SIG-M5 (cell line): ENCODE measurements at places on chromosomes 13 and 19.

DNA sequence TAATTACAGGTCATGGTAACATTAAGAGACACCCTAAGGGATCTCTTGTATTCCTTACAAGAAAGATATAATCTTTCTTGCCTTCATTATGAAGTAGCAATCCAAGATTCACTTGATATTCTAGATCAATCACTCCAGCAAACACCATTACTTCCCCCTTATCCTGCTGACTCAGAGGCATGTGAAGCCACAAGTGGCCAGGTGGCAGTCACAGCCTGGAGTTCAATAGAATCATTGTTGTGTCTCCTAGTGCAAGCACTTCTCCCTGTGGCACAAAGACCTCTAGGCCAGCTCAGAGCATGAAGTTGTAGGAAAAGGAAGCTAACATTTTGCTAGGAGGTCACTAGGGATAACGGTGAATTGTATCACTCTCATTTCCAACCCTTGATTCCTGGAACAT, 864.3 kb upstream of the ATXN8OS start:
- no peak for DNase-seq

GRCh38 chr19:1624458-1624857, 19.2 kb upstream of the UQCR11 start:
- DNase-seq, result no peak

DNA sequence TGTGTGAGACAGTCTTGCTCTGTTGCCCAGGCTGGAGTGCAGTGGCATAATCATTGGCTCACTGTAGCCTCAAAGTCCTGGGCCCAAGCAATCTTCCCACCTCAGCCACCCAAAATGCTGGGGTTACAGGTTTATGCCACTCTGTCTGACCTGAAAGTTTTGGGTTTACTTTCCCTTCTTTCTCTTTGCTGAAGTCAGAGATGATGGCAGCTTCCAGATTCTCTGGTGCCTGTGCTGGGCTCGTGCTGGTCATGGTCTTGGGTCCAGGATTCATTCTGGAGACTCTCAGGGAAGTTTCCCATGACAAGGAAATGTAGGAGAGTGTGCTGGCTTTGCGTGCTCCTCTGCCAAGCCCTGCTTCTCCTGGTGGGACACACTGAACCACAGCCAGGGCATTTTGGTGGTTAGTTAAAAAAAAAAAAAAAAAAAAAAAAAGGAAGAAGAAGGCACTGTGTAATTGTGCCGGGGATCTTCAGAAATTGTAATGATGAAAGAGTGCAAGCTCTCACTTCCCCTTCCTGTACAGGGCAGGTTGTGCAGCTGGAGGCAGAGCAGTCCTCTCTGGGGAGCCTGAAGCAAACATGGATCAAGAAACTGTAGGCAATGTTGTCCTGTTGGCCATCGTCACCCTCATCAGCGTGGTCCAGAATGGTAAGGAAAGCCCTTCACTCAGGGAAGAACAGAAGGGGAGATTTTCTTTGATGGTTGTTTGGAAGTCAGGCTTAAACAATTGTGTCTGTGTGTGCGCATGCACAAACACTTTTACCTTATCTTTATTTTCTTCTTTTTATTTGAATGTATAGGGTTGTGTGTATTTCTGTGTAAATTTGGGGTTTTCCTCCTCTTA, at the start of gene ALOX5AP:
TSS of gene ALOX5AP (plus strand) at position 519 of the 847 bp plus-strand sequence. CDS start at position 582, 63 bp downstream.
- peak; percentile 86 for DNase-seq

GRCh38 chr19:46984077-46985010, 35.3 kb upstream of the NPAS1 start:
- DNase-seq, result no peak

DNA sequence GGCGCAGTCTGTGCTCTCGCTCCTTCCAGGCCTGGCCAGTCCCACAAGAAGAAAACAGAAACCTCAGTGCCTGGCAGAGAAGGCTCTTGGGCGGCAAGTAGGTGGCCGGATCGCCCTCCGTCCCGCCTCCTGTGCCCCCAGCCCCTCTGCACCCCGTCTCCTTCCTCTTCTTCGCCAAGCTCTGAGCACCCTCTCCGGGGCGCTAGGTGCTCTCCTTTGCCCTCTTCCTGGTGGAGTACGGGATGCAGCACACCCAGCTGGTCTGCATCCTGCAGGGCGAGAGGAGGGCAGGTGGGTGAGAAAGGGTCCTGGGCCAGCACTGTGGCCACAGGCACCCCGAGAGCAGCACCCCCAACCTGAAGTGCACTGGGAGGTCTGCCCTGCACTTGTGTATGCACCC, 17.3 kb downstream of the C13orf46 start:
- DNase-seq, result no peak

- DNase-seq, result no peak
These were observed 2.0 kb downstream of the PTBP1 start for GRCh38 chr19:799076-799881.

GRCh38 chr13:28408235-28408848, 86.6 kb downstream of the FLT1 start:
- DNase-seq, result no peak

DNA sequence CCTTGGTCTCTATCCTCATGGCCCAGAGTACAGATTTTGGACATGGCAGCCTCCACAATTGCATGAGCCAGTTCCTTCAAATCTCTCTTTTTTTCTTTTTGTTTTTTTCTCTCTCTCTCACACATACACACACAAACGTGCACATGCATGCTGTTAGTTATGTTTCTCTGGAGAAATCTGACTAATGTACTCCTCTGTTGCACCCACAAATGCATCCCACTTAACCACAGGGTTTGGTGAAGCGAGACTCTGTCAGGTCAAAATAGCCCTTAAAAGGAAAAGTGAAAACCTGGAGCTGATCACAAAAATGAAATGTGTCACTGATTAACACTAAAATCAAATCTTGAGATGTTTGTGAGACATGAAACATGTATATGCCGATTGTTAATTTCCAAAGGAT, 374.6 kb upstream of the ARGLU1 start:
- no peak for DNase-seq

GRCh38 chr19:46985542-46986415, 33.9 kb upstream of the NPAS1 start:
- no peak for DNase-seq

DNA sequence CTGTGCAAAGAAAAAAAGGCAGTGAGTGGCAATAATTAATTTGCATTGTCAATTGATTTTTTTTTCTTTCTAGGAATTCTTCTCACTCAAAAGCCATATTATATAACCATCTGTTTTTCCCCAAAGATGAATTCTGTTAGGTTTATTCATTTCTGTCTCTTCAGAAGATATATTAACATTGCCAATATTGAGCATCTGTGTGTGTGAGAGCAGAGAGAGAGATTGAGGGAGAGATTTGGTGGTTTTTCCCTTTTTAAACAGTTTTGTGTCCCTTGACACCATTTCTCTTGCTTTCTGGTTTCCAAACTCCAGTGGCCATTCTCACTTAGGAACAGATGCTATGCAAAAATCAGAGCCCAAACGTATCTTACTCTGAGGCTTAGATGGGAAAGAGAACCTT, 112.5 kb downstream of the LACC1 start:
- DNase-seq, result no peak

GRCh38 chr19:44800461-44800860, 8.4 kb upstream of the BCAM start:
- no peak for DNase-seq

DNA sequence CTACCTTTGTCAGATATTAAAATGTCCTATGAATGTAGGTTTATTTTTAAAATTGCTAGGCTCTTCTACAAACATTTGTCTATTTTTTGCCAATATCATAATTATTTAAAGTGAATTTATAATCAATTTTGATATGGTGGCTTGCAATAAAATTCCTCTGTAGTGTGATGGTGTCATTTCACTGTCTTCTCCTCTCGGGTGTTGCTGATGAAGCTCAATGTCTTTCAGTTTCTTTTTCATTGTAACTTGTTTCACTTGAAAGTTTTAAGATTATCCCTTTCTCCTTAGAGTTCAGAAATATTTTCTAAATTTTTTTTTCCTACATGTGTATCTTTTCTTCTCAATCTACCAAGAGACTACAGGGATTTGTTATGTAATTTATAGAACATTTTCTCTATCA, 267.1 kb upstream of the EDNRB start:
- DNase-seq, result no peak

DNA sequence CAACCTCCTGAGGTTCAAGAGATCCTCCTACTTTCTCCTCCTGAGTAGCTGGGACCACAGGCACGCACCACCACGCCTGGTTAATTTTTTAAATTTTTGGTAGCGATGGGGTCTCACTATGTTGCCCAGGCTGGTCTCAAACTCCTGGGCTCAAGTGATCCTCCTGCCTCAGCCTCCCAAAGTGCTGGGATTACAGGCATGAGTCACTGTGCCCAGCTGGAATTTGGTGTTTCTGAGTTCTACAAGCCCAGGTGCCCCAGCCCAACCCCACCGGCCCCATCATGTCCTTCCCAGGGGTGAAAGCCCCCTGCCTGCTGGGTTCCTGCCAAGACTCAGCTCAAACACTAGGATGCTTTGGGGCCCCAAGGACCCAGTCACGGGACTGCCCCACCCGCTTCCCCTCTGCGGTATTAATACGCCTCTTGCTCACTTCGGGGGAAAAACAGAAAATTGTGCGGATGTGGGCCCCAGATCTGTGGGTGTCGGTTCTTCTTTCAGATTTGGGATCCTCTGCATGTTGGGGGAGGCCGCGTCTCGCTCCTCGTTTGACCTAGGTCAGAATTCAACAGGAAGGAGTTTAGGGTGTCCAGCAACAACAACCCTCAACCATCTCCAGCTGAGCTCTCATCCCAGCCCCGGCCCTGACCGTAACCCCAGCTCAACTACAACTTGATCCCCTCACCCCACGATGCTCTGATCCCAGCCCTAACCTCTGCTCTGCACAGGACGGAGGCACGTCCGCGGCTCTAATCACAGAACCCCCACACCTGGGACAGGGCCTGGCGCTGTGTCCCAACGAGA, 3.7 kb upstream of the FCER2 start:
- peak; percentile 76 for DNase-seq

GRCh38 chr13:23497191-23497590, 63.7 kb upstream of the SACS start:
- DNase-seq, result no peak
